Neural crest cell (in vitro differentiated cells): ENCODE measurements at places on chromosomes 13 and 19.
A peak's percentile ranks its signal among the peaks of the same experiment; 100 is the strongest.

GRCh38 chr13:92842145-92842544 lies 384.5 kb upstream of the GPC6 start:
- DNase-seq: no peak

- DNase-seq: peak; percentile 17
These were observed 20.8 kb upstream of the SGCG start for GRCh38 chr13:23159760-23160637.

DNA sequence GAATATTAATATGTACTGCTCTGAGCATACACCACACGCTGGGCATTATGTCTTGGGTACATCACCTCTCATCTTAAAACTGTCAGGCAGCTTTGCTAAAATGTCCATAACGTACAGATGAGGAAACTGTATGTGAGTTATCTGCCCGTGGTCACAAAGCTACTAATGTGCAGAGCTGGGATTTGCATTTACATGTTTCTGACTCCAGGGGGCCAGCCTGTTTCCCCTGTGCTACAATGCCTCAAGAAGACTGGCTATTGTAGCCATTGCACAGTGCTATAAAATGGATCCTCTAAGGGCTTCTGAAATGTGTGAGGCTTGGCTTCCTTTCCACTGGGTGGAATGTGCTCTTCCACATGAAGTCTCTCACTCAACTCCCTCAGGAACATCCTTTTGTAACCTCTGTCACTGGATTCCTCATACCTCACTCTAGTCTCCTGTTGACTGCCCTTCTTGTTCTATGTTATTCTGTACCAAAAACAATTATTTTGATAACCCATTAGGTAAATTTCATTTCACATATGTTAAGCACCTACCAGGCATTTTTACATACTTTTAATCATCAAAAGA lies 95.6 kb upstream of the HTR2A start:
- no peak for DNase-seq

DNA sequence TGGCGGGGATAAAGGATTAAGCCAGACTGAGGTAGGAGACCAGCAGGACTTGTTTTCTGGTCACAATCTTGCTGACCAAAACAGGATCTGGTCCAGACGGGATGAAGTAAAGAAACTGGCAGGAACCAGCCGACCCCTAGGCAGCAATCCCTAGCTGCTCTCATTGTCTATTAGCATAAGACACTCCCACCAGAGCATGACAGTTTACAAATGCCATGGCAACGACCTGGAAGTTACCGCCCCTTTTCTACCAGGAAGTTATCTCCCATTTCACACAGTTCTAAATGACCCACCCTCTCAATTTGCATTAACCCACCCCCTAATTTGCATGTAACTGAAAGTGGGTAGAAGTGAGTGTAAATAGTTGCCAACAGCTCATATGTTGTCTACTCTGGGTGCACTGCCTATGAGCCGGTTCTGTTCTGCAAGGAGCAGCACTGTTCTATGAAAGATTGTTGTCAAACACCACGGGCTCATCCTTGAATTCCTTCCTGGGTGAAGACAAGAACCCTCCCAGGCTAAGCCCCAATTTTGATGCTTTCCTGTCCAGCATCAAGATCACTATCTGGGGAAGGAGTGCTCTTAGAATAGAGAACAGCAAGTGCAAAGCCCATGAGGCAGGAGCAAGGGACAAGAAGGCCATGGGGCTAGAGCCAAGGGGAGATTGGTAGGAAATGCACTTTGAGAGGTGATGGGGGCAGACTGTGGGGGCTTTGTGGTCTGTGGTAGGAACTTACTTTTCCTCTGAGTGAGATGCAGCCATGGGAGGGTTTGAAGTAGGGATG lies 13.9 kb upstream of the FBXO27 start:
- no peak for DNase-seq

DNA sequence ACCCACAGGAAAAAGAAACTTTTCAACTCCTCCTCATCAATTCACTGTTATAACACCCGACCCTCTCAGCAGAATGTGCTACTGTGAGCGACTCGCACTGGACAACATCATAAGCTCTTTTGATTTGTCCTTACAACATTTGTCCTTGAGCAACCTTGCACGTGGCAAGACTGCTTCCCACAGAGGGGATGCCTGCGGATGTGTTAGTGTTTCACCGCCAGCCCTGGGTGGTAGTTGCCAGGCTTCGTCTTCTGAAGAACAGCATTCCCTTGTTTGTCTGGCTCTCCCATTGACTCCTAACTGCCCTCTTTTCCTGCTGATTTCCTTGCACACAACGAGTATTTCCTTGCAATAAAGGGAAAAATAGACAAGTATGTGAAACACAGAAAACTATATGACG lies 111.4 kb upstream of the SLC7A1 start:
- no peak for DNase-seq

DNA sequence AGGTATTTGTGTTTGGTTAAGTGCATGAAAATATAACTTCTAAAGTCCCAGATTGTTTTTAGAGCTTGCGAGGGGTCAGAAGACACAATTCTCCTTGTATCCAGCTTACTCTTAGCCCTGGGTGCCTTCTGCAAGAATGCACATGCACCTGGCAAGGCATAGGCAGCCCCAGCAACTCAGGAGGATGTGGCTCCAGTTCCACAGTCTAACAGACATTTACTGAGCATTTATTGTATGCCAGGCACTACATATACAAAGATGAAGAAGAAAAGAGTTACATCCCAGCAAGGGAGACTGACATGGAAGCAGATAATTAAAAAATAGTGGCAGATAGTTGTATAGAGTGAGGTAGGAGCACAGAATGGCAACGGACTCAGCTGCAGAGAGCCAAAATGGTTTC lies 101.1 kb upstream of the FRY start:
- DNase-seq: no peak

DNA sequence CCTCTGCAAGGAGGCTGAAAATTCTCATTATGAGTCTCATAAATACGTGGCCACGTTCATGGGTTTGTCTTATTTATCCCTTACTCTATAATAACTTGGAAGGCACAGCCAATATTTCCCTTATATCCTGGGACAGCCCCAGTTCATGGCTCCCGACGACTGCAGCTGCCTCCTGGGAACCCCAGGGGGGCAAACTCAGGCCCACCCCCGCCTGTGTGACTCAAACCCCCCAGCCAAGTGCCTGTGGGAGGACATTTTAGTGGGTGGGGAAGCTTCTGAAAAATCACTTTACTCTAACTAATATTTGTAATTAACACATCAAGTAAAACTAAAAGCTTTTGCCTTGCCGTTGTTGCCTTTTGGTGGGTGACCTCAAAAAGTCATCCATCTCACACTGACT lies 14.3 kb downstream of the RASA3 start:
- no peak for DNase-seq

DNA sequence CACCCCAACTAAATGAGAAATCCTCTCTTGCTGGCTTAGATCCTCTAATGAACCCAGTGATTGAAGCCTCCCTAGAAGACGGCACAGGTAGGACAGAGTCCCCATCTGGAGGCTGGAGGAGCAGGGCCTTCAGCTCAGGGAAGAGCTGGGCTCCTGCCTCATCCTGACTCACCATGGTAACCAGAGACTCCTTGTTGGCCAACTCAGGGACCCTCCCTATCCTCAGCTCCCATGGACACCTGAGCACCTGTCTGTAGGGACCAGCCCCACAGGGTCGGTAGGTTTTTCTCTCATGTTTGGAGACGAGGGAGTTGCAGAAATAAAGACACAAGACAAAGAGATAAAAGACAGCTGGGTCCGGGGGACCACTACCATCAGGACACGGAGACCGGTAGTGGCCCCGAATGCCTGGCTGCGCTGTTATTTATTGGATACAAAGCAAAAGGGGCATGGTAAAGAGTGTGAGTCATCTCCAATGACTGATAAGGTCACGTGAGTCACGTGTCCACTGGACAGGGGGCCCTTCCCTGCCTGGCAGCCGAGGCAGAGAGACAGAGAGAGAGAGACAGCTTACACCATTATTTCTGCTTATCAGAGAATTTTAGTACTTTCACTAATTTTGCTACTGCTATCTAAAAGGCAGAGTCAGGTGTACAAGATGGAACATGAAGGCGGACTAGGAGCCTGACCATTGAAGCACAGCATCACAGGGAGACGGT lies 26.6 kb downstream of the SIGLEC7 start:
- no peak for DNase-seq

DNA sequence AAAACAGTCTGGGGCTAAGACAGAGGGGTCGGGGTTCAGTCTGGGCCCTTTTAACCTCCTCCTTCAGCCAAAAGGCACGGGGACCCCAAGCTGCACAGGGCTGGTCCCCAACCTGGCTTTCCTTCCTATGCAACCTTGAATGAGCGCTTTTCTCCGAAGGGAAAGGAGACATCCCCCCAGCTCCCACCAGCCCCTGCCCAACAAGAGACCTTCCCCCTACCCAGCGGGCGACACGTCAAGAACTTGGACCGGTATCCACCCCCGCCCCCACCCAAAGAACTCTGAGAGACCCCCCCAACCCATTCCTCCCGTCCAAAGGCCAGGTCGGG lies 35.0 kb upstream of the NANOS3 start:
- no peak for DNase-seq

GRCh38 chr19:44607049-44607448 lies 6.3 kb upstream of the IGSF23 start:
- no peak for DNase-seq

DNA sequence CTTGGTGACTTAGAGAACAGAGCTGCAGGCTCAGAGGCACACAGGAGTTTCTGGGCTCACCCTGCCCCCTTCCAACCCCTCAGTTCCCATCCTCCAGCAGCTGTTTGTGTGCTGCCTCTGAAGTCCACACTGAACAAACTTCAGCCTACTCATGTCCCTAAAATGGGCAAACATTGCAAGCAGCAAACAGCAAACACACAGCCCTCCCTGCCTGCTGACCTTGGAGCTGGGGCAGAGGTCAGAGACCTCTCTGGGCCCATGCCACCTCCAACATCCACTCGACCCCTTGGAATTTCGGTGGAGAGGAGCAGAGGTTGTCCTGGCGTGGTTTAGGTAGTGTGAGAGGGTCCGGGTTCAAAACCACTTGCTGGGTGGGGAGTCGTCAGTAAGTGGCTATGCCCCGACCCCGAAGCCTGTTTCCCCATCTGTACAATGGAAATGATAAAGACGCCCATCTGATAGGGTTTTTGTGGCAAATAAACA lies 9.9 kb downstream of the APOC1 start:
- no peak for DNase-seq

- no peak for DNase-seq
These were observed 262.0 kb downstream of the NDFIP2 start for GRCh38 chr13:79742923-79743322.

DNA sequence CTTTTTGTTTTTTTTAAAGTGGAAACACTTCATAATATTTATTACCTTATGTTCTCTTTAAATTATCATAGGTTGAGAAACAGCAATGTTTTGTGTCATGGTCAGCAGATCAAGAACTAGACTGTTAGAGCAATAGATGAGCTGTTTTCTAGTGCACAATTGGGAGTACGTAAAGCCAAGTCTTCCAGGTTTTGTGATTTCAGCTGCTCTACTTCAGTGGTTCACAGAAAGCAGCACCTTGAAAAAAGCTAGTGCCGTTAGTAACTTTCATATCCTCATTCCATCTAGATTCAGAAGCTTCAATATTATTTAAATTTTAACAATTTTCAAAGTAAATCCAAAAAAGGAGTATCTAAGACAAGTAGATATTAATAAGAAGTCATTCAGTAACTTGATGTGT lies 1.9 kb downstream of the GPR18 start:
- DNase-seq: no peak

GRCh38 chr19:47143322-47144073 lies 12.9 kb downstream of the SAE1 start:
- DNase-seq: no peak

GRCh38 chr13:22375151-22375550 lies 704.3 kb downstream of the FGF9 start:
- no peak for DNase-seq

- DNase-seq: no peak
These were observed 99.2 kb downstream of the SLC7A1 start for GRCh38 chr13:29496241-29496712.

DNA sequence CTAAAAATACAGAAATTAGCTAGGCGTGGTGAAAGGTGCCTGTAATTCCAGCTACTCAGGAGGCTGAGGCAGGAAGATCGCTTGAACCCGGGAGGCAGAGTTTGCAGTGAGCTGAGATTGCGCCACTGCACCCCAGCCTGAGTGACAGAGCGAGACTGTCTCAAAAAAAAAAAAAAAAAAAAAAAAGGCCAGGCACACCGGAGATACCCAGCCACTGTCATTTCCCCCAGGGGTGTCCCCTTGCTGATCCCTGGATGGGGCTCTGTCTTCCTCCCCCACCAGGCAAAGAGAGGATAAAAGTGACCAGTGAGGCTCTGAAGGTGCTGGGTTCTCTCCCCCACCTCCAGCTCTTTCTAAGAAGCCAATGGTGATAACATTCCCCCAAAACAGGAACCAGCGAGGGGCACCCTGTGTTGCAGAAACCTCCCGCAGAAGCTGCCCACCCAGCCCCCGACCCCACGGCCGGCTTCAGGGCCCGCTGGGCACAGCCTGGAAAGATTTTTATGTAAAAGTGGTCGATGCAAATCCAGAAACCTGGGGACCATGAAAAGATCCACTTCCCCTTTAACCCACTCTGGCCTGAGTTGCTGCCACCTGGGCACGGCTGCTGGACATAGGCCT lies 61.4 kb upstream of the KLF2 start:
- no peak for DNase-seq
